ENCODE measurements at places on chromosomes 13 and 19.

DNA sequence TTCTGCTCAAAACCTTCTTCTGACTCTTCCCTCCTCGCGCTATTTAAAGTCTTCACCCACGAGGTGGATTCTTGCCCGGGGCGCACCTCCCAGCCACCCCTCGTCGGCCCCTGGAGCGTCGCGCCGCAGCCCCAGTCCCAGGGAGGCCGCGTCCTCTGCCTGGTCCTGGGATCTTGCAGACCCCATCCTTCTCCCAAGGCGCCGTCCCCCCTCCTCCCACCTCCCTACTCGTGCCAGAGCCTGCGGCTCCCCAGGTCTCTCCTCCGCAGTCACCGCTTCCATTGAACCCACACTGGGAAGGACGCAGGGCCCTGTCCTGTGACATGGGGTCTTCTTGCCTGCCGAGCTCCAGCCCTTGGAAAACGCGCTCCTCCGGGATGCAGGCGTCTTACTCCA lies 486 bp downstream of the ZNF808 start:
- no peak for DNase-seq

DNA sequence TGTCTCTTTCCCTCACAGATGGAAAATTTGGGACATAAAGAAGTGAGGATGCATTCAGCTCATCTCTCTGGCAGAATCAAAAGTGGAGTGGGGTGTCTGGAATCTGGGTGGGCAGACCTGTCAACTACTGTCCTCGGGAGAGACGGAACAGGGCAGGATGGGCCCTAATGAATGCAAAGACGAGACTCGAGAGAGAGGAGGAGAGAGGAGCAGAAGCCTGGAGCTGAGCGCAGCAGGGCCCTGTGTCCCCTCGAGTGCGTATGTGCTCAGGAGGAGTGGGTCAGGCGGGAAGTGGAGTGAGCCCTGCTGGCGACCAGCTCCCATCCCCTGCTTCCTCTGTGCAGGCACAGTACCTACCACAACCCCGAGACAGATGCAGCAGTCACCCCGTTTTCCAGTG lies 78.9 kb downstream of the TEX29 start:
- DNase-seq = no peak

DNA sequence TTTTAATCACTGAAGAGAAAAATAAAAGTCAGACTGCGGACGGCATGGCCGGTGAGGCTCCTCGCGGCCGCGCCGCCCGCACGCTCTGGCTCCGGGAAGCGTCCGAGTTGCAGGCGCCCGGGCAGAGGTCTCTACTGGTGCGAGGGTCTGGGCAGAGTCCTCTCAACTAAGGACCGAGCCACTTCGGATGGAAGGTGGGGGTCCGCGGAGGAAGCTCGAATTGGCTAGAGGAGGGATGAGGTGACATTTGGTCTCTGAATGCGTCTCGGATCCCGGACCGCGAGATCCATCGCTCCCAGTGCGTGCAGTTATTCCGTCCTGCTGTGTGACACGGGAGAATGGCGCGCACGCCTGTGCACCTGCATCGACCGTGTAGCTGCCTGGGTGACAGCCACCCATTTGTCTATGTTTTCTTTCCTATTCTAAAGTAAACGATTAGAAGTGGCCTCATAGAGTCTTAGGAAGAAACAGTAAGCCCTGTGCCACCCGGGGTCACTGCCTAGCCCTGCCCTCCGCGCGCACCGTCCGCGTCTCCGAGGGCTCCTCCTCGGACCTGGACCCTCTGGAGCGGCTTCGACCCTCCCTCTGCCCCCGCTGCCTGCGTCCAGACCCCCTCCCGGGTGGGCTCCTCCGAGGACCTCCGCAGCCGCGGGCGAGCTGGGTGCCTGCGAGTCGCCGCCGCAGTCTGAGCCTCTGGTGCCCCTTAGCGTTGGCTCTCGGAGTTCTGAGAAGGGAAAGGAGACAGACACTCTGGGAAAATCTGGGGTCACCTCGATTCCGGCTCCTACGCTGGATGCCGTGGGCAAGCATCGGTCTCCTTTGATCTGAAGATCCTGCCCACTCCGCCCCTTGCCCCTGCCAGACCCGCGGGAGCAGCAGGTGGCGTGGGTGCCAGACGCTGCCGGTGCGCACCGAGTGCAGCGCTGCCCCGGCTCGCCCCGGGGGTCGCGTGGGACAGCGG lies 347.4 kb downstream of the LIG4 start:
- peak; percentile 2 for DNase-seq

DNA sequence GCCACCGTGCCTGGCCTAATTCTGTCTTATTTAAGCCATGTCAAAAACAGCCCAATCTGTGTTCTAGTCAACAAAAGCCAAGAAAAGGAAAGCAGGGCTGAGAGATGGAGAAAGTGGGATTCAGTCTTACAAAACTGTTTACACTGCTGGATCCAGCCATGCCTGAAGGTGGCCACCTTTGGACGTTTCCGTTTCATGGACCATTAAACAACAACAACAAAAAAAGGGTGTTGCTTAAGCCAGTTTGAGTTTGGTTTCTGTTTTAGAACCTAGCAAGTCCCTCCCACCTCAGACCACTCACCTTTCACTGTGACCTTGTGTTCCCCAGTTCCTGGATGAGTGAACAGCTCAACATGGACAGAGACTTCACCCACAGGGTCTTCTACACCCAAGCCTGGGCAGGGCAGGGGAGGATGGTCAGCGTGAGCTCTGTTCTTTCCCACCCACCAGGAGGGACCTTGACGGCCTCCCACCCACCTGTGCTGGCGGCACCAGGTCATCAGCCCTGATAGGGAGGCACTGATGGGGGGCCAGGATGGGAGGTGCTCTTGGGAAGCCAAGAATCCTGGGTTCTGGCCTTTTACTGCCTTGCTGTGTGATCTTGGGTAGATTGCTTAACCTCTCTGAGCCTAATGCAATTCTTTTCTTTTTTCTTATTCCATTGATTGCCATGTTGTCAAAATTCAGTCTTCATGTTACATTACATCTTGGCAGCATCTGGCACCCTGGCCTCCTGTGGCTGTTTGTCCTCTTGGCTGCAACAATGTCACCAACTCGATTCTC lies 56.2 kb downstream of the COLGALT1 start:
- no peak for DNase-seq

DNA sequence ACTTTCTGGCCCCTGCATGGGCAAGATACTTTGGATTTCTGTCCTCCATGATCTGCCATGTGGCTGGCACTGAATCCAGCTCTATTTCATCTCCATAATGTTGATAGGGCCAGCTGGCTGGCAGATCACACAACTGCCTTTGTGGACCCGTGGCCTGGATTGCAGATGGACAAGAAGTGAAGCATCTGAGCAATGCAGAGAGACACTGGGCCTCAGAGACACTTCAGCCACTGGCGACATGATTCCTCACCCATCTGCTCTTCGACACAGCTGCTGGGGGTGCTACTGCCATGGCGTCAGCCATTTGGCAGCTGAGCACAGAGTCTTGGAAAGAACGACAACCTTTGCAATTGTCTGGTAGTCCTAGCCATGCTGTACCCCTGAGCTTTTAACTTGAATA lies 79.5 kb upstream of the MYO16 start:
- no peak for DNase-seq

DNA sequence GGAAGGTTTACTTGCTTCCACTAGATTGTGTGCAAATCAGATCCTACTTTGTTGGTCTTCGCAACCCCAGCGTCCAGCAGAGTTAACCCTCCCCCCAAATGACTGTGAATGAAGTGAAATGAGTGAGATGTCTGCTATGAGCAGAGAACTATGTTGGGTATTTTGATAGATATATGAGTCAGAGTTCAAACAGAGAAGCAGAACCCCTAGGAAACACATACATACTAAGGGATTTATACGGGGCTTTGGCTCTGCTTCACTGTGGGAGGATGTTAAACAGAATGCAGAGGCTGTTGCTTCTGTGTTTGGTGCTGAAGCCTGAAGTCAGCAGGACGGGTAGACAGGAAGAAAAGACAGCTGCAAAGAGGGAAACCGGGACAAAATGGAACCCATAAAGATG lies 197.0 kb downstream of the MZT1 start:
- DNase-seq = no peak

GRCh38 chr19:281156-281853 lies 9.9 kb downstream of the PLPP2 start:
- DNase-seq = no peak

- DNase-seq = no peak
Measured at GRCh38 chr19:58227964-58228584, 640 bp upstream of the ZNF544 start.

DNA sequence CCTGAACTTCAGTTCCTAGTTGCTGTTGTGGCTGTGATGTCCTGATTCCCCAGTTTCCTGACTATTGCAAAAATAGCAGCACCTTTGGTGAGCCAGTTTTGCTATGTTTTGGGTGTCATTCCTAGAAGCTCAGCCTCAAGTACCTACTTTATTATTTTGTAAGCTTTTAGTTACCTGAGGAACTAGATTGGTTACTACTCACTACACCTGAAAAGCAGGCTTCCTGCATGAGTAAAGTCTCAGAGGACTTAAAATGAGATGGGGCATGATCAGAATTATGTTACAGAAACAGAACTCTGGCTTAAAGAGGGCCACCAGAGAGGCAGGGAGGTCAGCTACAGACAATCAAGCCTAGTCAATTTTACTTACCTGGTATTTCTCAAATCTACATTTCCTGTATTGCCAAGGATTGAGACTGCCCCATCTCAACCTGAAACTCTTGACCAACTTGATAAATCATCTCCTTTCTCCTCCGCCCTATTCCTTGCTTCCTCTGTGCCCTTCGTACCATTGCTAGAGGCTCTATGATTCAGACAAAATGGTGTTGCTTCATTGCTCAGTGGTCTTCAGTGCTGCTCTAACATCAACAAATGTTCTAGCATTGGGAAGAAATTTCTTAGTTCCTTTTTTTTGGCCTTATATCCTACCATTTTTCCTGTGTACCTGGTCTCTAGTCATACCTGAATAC lies 58.9 kb downstream of the RAP2A start:
- no peak for DNase-seq

Measured in activated gamma-delta T cell (primary cell).